ENCODE measurements at places on chromosomes 12 and 14.

DNA sequence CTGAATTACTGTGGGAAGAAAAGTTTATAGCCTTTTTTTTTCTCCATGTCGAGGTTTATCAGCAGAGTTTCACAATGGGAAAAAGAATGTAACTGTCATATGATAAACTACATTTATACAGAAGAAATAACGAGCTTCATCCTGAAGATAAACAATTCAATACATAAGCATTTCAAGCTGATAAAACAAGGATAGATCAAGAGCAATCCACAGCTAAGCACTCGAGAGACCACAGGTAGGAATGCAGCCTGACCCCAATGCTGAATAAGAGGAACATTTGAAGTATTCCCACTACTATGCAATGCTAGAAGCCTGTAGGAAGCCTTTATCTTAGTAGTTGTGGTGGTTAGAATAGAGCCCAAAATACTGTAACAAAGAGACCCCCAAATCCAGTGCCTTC, 32.6 kb upstream of the DAAM1 start:
- no peak for DNase-seq

DNA sequence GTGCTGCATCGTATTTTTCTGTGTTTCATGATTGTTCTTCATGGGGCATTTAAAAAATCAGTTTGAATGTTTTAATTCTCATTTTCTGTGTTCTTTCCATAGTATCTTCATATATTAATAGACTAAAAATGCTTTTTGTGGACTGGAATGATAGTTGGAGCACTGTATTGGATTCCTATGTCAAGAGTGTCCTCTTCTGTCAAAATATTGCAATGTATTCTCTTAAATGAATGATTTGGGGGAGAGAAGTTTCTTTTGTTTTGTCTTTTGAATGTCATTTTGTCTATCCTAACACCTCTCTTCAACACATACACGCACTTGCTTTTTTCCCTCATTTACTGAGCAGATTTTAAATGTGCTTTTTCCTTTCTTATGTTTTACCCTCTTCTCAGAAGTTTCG, 4.7 kb upstream of the EIF2S3B start:
- DNase-seq = no peak

DNA sequence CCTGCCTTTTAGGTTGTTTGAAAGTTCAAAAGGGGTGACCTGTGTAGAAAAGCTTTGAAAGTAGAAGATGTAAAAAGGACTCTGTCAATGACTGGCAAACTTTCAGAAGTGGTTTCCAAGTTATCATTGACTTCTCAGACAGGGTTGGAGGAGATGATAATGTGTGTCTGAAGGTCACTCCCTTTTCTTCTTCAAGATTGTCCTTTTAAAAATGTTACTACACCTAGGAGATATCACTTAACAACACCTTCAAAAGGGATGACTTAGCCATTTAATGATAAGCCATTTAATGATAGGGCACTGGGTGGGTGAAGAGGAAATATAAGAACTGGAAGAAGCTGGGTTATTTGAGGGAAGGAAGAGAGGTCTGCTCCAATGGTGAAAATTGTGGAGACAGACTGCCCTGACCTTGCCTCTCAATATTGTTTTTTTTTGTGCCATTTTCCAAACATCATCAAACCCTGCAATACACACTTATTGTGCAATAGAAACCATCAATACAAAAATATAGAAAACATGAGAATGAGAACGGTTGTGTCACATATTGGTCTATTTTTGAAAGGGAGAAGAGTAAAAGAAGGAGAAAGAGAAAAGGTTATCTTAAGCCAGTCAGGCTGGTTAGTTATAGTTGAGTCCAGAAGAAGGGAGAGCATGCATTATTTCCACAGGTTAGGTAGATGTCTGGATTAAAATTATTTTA, 38.8 kb downstream of the BEST3 start:
- DNase-seq = no peak

DNA sequence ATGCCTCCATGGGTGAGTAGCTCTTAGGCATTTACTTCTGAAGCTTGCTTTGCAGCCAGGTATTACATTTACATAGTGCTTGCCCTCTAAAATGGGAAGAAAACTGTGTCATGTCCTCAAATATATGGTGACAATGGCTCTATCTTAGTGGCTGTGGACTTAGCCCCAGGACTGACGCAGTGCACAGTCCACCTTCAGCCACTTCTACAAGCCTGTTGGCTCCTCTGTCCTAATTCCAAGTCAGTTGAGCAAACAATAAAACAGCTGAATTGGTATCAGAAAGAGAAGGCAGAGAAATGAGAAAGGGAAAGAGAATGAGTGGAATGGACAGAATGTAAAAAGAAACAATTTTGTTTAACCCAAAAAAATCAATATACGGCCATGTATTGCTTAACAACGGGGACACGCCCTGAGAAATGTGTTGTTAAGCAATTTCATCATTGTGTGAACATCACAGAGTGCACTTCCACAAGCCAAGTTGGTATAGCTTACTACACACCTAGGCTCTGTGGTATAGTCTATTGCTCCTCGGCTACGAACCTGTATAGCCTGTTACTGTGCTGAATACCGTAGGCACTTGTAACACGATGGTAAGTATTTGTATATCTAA, 93.5 kb downstream of the GRIN2B start:
- DNase-seq = no peak

DNA sequence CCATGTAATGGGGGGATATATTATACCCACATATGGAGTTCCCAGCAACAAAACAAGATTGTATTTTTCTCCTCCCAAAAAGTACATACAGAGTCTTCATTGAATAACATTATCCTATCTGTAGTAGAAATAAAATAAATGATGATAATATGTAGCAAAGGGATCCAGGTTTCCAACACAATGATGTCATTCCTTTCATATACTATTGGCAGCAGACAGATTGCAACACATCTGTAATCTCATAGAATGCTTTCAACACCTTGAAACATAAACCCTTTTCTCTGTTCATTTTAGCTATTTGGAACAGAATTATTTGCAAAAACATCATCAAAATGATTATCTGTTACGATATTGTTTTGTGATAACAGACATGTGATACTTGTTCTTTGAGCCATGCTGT, 317.6 kb downstream of the DPF3 start:
- no peak for DNase-seq

- no peak for DNase-seq
Measured at GRCh38 chr12:67237231-67237630, 31.9 kb upstream of the CAND1 start.

DNA sequence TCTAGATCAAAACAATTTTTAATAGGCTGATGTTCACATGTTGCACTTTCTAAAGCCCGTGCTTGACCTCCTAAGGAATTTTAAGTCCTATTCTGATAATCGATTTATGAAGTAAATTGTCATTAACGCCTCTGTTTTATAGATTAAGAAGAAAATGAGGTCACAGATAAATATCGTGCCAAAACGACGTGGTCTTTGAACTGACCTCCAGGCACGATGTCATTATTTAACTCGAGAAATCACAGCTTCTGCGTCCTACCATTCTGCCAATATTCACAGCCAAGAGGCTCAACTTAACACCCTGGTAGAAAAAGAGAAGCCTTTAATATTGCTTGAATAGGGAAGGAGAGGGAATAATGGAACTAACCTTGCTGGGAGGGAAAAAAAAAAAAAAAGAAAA, 888 bp upstream of the EEA1 start:
- no peak for DNase-seq

DNA sequence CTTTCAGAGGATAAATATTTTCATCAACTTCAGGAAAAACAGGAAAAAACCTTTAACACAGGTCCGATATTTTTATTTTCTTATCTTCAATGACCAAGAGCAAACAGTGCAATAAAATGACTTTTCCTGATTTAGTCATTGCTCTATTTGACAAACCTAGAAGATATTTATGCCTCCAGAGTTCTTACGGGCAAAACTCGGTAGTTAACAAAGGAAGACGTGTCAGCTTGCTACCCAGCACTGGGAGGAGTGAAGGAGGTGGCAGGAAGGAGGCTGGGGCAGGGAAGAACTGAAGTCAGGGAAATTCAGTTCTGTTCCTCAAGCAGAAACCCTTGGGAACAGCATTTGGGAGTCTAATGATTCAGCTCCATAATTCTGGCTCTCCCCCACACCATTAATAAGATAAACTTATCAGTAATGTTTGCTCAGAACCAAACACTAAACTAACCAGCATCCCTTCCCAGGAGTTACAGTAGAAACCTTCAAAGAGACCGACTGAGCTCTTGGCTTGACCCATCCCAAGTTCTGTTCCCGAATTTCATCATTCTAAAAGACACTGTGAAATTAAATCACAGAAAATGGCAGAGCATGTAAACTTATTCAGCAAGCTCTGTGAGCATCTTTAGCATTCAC, 163.3 kb downstream of the APAF1 start:
- DNase-seq = no peak

GRCh38 chr12:8813572-8814357, 8.7 kb upstream of the A2ML1 start:
- no peak for DNase-seq

DNA sequence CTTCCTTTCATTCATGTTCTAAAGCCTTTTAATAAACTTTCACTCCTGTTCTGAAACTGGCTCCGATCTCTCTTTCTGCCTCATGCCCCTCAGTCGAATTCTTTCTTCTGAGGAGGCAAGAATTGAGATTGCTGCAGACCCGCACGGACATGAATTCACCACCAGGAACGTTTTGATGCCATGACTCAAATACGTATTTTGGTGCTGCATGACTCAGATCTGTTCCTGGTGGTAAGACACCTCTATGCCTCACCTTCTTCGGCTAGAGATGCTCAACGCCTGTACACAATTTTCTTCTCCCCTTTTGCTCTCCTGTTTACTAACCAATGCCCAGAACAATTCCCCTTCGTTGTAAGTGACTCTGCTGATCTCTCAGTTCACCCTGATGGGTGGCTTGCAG, 52.0 kb upstream of the RIMBP2 start:
- DNase-seq = no peak

DNA sequence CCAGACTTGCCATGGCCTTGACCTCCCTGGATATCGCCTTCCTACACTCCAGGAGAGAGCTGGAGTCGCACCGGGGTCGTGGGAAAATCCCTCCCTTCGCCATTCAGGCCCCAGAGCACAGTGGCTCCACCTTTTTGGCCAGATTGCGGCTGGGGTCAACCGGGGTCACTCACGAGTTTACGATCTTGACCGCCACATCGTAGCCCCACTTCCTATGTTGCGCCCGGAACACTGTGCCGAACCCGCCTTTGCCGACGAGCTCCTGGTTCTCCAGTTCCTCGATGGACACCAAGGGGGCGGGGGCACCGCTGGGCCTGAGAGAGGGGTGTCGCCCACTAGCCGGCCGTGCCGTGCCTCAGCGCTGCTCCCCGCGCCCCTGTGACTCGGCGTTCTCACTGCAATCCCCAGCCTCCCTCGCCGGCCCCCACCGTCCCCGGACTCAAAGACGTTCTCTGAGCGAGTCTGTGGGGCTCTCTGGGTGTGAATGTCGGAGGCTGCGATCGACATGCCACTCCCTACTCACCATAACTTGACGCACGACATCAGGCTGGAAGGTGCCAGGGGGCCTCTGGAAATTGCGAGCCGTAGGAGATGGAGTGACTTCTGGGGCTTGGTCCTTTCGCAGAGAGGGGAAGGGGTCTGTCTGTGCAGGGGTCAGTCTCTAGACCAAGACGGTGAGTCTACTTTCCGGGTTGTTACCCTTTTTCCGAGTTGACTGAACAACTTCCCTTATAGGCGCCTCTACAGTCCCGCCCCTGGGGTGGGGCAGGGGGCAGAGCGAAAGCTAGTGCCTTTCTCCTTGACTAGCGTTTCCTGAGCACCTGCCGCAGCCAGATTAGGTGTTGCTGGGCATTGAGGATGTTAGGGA, at the start of gene RIPK3:
TSS of gene RIPK3 (minus strand) at position 708 of the 868 bp plus-strand sequence. CDS start at position 543, 165 bp downstream.
- peak; percentile 68 for DNase-seq

GRCh38 chr12:13135371-13136178, 32.1 kb upstream of the GSG1 start:
- no peak for DNase-seq

- no peak for DNase-seq
Measured at GRCh38 chr14:37573356-37573755, 21.7 kb downstream of the FOXA1 start.

GRCh38 chr12:127781336-127781735, 485.6 kb upstream of the TMEM132C start:
- DNase-seq = no peak

- no peak for DNase-seq
Measured at GRCh38 chr12:112868459-112869041, 38.2 kb upstream of the OAS1 start.

GRCh38 chr12:79961411-79961810, 26.5 kb upstream of the PPP1R12A start:
- DNase-seq = no peak

GRCh38 chr12:17108877-17109541, 503.0 kb upstream of the LMO3 start:
- no peak for DNase-seq

DNA sequence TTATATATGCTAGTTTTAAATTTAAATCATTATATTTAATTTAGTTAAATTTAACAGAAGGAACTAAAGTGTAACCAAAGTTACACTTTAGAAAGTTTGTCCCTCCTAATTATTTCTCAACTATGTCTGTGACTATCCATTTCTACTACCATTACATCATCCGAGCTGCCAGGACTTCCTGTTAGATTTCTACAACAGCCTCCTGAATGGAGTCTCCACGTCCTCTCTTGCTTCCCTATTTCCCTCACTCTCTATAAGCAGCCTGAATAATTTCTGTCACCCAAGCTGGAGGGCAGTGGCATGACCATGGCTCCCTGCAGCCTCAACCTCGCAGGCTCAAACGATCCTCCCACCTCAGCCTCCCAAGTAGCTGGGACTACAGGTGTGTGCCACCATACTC, 84.1 kb downstream of the TTC7B start:
- DNase-seq = no peak

DNA sequence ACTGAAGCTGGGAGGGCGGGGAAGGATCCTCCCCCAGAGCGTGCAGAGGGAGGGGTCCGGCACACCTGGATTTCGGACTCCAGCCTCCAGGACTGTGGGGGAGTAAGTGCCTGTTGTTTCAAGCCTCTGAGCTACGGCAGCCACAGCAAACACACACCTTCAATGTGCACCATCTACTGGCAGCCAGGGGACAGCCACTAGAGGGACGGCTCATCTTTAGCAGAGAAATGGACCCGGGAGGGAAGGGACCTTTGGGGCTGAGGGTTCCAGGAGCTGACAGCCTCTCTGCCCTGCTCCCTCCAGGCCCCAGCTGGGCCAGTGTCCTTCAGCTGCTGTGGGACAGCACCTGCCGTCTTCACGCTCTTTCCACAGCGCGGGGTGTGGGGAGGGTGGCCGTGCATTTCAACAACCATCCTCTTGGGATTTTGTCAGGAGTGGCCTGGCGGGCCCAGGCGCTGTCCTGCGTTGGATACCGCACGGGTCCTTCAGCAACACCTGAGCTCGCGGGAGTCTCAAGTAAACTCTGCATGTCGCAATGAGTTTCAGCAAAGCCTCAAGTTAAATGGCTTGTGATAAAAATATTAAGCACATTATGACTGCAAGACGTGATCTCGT, 209.2 kb upstream of the C14orf180 start:
- no peak for DNase-seq

GRCh38 chr14:37681486-37681885, 86.1 kb downstream of the TTC6 start:
- no peak for DNase-seq

DNA sequence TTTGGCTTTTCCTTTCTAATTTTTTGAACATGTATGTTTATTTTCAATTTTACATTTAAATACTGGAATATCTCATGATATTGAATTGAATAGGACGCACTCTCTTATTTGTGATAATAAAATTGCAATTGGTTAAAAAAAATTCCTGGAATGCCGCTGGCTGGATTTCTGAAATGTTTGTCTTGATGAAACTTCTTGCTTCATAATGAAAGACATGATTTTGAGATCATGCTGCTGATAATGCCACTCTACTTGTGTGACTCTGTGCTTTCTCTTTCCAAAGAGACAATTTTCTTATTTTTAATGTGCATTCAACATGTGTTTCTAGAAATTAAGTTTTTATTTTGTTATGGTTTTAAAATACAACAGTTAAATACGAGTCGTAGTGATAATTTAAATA, 465.7 kb upstream of the FAR2 start:
- DNase-seq = no peak
